ENCODE measurements at places on chromosomes 2 and 18. TPM values are rescaled to one million over a fixed set of nuclear protein-coding genes. Genes with fewer than 3 reads are reported as not detected.

- no peak for DNase-seq
Observed at GRCh38 chr2:111116843-111117597, 3.7 kb upstream of the BCL2L11 start.

MAP4K3 gene
- 24.5 TPM for total RNA-seq

DNA sequence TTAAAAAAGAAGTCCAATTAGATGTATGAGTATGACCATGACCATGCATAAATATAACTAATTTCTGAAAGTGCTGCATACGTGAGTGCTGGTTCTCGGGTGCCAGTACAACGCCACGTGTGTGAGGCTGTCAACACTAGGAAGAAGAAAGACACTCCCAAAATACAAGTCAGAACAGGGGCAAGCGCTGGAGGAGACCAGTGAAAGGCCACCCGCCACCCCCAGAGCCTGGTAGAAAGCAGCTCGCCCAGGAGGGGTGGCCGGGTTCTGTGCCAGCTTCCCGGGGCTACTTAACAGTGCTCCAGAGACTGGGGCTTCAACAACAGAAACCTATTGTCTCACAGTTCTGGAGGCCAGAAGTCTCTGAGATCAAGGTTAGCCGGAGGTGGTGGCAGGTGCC, 147.6 kb downstream of the RTP5 start:
- DNase-seq: no peak

DNA sequence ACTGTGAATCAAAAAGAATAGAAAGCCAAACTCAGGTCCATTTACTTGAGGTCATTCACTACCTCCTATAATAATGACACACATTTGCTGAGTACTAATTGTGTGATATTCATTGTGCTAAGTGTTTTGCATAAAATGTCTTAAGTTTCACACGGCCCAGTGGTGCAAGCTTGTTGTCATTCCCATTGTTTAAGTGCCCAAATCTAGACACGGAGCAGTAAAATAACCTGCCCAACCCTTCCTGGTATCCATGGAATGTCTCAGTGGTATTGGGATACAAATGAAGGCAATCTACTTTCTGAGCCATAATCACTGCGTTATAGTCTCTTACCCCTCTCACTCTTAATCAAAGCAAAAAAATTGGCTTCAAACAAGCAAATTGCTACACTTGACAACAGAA, 233.3 kb downstream of the NCKAP5 start:
- DNase-seq: no peak

ITGA4 gene
- total RNA-seq: 11.0 TPM

HNMT gene
- 9.9 TPM for total RNA-seq

RNF125 gene
- total RNA-seq: 1.4 TPM

- DNase-seq: no peak
Observed at GRCh38 chr2:26345283-26345544, 729 bp upstream of the SELENOI start.

GRCh38 chr2:180017784-180018183, 10.7 kb upstream of the CWC22 start:
- no peak for DNase-seq

DNA sequence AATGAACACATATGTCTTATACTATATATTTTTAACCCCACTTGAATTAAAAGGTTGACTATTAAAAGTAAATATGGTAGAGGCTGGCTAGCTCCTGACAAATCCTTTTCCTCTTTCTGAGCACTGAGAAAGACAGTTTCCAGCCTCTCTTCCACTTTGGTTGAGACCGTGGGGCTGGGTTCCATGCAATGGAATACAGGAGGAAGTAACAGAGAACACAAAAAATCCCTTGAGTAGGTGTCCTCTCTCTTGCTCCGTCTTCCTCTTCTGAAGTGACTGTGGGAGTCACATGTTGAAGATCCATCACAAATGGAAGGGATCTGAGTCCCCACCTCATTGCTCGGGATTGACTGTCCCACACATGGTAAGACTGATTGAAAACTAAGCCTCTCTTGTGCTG, 36.6 kb upstream of the SIGLEC15 start:
- no peak for DNase-seq

DNA sequence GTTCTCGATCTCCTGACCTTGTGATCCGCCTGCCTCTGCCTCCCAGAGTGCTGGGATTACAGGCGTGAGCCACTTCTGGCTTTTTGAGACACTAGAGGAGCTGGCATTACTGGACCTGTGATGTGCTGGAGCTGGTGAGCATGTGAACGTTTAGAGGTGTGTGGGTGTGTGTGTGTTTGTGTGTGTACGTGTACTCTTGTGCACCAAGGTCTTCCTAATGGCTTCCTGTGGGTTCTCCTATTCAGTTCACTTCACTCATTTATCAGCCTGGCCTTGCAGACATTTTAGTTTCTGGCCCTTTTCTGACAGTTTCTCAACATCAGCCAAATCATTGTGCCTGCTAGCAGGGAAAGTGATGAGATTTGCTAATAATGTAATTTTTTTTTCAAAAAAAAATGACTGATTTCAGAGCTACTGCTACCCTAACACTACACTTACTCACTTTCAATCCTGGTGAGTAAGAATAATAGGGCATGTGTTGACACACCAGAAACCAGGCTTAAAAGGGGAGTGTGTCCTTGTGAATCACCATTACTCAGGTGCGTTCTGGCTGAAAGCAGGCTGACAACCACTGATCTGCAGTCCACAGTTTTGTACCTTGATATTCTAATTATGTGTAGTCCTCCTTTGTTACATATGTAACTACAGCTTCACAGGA, 41.0 kb upstream of the ACTR3 start:
- DNase-seq: peak; percentile 58

GRCh38 chr2:100682536-100682935, 119.7 kb downstream of the PDCL3 start:
- no peak for DNase-seq

- DNase-seq: no peak
Observed at GRCh38 chr18:3114026-3114425, 101.1 kb upstream of the LPIN2 start.

GRCh38 chr2:144796164-144796563, 276.2 kb upstream of the ZEB2 start:
- DNase-seq: no peak

GRCh38 chr2:232421189-232421785, 14.6 kb downstream of the ALPG start:
- no peak for DNase-seq

COX5B gene
- total RNA-seq: 441 TPM

DNA sequence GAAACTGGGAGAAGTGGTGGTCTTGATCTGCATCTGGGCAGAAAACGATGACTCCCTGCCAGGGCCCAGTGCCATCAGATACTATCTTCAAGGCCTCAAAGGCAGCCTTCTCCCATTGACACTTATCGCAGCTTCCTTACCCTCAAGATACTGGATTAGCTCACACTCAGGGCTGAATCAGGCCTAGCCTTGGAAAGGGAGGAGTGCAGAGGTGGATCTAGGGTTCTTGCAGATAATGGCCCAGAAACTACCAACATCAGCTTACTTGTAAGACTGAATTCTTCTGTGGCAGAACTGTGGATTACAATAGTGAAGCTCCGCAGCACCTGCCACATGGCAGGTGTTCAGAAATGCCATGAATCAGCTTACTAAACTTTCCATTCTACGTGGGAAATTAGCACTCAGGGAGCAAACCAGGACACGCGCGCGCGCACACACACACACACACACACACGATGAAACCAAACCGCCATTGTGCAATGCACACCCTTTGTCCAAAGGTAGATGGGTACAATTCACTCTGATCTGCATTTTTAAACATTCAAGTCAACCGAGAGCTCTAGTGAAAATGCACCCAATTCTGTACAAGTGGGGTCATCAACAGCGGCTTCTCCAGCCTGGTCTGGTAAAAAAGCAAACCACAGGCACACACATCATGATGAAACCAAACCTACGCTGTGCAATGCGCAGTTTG, 26.3 kb upstream of the TMEM182 start:
- no peak for DNase-seq

- no peak for DNase-seq
Observed at GRCh38 chr2:132517386-132517785, 100.8 kb downstream of the GPR39 start.

DNA sequence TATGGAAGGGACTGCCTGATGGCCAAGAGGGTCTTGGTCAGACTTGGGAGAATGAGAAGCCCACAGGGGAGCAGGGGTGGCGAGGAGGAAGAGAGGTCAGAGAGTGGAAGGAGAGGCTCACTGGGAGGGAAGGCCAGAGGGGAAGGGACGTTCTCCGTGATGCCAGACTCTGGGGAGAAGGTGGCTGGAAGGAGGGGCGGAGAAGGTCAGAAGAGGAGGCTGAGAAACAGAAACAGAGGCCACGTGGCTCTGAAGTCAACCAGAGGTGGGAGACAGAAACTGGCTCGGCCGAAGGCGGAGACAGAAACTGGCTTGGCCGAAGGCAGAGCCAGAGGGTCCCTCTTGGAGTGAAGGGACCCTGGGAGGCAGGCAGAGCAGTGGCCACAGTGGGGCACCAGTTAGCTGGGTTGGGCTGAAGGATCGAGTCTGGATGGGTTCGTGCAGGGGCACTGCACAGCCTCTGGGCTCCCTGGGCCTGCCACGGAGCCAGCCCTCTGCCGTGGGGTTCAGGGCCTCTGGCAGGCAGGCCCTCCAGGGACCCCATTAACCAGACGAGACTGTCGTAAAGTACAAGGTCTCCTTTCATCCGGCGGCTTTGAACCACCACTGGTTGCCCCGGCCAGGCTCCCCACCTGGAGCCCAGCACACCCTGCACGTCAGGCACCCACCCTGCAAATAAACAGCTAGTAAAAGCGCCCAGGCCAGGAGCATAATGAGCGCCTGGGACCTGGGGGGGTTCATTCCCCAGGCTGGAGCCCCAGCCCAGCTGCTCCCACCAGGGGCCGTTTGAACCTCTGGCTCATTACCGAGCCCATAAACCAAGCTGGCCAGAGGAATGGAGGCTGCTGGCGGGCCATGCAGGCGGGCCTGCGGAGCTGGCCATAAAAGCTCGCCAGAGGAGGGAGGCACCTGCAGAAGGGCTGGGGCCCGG, 218.8 kb downstream of the DYSF start:
- DNase-seq: no peak

Data from kidney epithelial cell (primary cell).